ENCODE measurements at places on chromosomes 11 and 22. TPM values are rescaled to one million over a fixed set of nuclear protein-coding genes. Genes with fewer than 3 reads are reported as not detected.

The SLC25A22 gene
- 5.9 TPM for total RNA-seq

The PNPLA5 gene
- not detected for total RNA-seq

The CENPM gene
- total RNA-seq, result 0.85 TPM

The CARS1 gene
- total RNA-seq, result 12.5 TPM

The LARGE2 gene
- not detected for total RNA-seq

The TMA7B gene
- not detected for total RNA-seq

The TENM4 gene
- 1.3 TPM for total RNA-seq

The DEFB131B gene
- not detected for total RNA-seq

The RBFOX2 gene
- 87.8 TPM for total RNA-seq

The ROBO4 gene
- total RNA-seq, result 42.6 TPM

The SLC22A12 gene
- not detected for total RNA-seq

The AMOTL1 gene
- 42.6 TPM for total RNA-seq

The NRIP3 gene
- total RNA-seq, result 0.33 TPM

The TMEM151A gene
- not detected for total RNA-seq

The MYOD1 gene
- not detected for total RNA-seq

The MIOX gene
- not detected for total RNA-seq

The PATE2 gene
- total RNA-seq, result not detected

The HEPN1 gene
- not detected for total RNA-seq

The SLC22A6 gene
- not detected for total RNA-seq

The LMO2 gene
- total RNA-seq, result 7.7 TPM

The BCO2 gene
- total RNA-seq, result 137 TPM

The TMEM191B gene
- total RNA-seq, result 0.69 TPM

The AIP gene
- total RNA-seq, result 47.4 TPM

The DRD4 gene
- total RNA-seq, result 0.34 TPM

The CATSPER1 gene
- total RNA-seq, result not detected

The ZC3H12C gene
- total RNA-seq, result 22.6 TPM
